ENCODE measurements at places on chromosomes 16 and 17. TPM values are rescaled to one million over a fixed set of nuclear protein-coding genes. Genes with fewer than 3 reads are reported as not detected.

KRT20 gene
- total RNA-seq: not detected

HOXB6 gene
- total RNA-seq: 0.20 TPM

PRSS33 gene
- not detected for total RNA-seq

KRTAP4-6 gene
- not detected for total RNA-seq

ENPP7 gene
- total RNA-seq: not detected

RHBDL1 gene
- 1.9 TPM for total RNA-seq

BRICD5 gene
- 10.0 TPM for total RNA-seq

GP2 gene
- total RNA-seq: not detected

IGSF6 gene
- total RNA-seq: 2.4 TPM

AIPL1 gene
- total RNA-seq: not detected

GALR2 gene
- not detected for total RNA-seq

GLIS2 gene
- 16.6 TPM for total RNA-seq

HNF1B gene
- not detected for total RNA-seq

CCDC78 gene
- 0.50 TPM for total RNA-seq

ABCC12 gene
- total RNA-seq: not detected

MYH11 gene
- total RNA-seq: 8.0 TPM

HBA1 gene
- 48.9 TPM for total RNA-seq

SCNN1G gene
- total RNA-seq: 0.12 TPM

HBM gene
- total RNA-seq: not detected
